Gastrocnemius medialis (tissue), 4 donors: ENCODE measurements at places on chromosomes 6 and 20. TPM values are rescaled to one million over a fixed set of nuclear protein-coding genes. Genes with fewer than 3 reads are reported as not detected.
A peak's percentile ranks its signal among the peaks of the same experiment; 100 is the strongest.

DNA sequence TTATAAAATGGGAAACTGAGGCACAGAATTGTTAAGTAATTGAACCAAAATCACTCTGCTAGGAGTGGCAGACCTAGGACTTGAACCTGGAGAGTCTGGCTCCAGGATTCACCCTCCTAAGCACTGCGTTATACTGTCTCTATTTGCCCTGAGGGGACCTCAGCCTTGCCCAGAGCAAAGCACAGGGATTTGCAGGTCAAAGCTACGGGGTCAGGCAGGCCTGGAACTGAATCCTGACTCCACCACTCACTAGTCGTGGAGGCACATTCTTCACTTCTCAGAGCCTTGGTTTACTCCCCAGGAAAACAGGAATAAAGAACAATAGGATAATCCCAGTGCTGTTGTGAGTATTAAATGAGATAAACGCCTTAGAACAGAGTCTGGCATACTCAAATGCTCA, 19.4 kb downstream of the KCNK15 start:
- H3K27ac ChIP-seq: no peak overlapping the region
- no peak for DNase-seq
- no peaks in the 10 kb centered on the region for H3K27me3 ChIP-seq

The LAMA4 gene
- 9.1 TPM for total RNA-seq

DNA sequence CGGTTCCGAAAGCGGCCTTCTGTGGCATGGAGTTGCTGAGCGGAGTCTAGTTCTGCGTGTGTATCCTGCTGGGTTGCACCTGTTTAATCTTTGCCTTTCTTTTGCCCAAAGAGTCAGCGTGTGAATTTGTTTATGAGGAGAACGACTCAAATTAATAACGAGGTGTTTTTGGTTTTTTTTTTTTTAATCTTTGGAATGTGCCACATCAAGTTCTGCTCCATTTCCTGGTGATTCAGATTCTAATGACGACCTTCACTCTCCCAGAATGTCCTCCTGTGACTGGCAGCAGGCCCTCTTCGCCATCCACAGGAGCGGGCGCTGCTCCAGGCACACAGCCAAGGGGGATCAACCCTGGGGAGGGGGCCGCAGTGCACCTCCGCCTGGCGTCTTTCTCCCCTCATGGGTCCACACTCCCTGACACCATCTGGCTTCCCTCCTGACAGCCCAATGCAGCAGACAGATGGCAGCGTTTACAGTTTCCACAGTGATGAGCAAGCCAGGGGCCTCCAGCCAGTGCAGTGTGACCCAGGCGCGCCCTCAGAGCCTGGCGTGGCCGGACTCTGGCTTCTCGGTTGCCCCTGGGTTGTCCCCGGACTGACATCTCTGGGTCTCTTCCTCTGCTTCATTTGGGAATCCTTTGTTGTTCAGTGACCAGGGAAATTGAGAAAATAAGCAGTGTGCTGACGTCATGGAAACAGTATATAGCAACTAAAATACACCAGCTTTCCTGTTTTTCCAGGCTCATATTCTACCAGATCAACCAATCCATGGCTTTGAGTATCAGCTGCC, 27.5 kb upstream of the AFDN start:
- DNase-seq: peak; percentile 20
- H3K27me3 ChIP-seq: no peaks in the 10 kb centered on the region
- no peak overlapping the region for H3K4me3 ChIP-seq
- peaks cover 10% of the 10 kb centered on the region for H3K4me1 ChIP-seq
- no peaks in the 10 kb centered on the region for H3K36me3 ChIP-seq

The ENPP4 gene
- 25.1 TPM for total RNA-seq

The IL20RA gene
- total RNA-seq: not detected

GRCh38 chr6:136137008-136137692, 113.0 kb downstream of the MTFR2 start:
- H3K36me3 ChIP-seq: no peaks in the 10 kb centered on the region
- no peak overlapping the region for H3K27ac ChIP-seq
- H3K4me3 ChIP-seq: no peak overlapping the region
- no peaks in the 10 kb centered on the region for H3K4me1 ChIP-seq
- H3K27me3 ChIP-seq: no peaks in the 10 kb centered on the region

DNA sequence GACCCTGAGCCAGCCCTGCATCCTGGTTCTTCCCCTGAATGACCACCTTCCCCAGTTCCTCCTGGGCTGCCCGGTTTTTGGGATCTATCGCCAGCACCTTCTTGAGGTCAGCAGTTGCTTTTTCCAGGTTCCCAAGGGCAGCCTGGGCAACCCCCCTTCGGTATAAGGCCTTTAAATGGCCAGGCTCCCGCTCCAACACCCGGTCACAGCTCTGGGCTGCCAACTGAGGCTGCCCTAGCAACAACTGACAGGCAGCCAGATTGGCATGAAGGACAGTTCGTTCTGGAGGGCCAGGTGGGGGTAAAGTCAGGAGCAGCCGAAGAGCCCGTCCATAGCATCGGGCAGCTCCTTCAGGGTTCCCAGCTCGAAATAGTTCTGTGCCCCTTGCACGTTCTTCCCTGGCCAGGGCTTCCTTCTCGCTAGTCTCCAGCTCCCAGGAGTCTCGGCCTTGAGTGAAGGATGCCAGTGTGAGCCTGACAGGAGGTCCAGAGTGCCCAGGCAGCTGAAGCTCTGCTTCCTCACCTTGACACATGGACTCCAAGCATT, 778 bp upstream of the ATF6B start:
- no peaks in the 10 kb centered on the region for H3K27me3 ChIP-seq
- H3K27ac ChIP-seq: peak overlapping the region; percentile 92
- H3K36me3 ChIP-seq: peaks cover 31% of the 10 kb centered on the region
- H3K4me1 ChIP-seq: peaks cover 26% of the 10 kb centered on the region
- no peak for DNase-seq
- peak overlapping the region; percentile 85 for H3K4me3 ChIP-seq

DNA sequence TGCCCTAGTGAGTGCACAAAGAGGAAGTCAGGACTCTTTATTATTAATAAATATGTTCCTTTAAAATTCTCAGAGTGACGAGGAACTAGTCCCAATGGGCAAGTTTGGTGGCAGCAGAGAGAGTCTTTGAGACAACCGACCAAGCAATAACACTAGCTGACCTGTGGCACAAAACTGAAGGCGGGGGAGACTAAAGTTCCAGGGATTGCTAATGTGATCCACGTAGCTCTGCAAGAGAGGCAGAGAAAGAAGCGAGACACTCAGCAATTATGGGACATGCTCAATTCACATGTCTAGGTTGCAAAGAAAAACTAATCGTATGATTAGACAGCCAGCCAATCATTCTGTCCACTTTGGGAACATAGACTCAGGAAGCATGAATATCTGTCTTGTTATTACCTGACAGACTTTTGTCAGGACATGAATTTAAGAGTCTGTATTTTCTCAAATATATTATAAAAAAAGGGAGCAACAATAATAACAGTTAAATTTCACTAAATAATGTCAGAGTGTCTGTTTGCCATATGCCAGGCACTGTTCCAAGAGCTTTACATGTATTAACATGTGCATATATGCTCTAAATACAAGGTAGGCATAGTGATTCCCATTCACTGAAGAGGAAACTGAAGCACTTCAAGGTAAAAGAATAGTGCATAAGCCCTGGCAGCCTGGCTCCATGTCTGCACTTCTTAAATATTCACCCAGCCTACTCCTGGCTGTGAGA, 81.0 kb downstream of the COL9A1 start:
- H3K27ac ChIP-seq: no peak overlapping the region
- no peaks in the 10 kb centered on the region for H3K27me3 ChIP-seq
- no peak overlapping the region for H3K4me3 ChIP-seq
- H3K36me3 ChIP-seq: no peaks in the 10 kb centered on the region
- DNase-seq: no peak
- H3K4me1 ChIP-seq: no peaks in the 10 kb centered on the region

The TNNC2 gene
- 2,969 TPM for total RNA-seq

DNA sequence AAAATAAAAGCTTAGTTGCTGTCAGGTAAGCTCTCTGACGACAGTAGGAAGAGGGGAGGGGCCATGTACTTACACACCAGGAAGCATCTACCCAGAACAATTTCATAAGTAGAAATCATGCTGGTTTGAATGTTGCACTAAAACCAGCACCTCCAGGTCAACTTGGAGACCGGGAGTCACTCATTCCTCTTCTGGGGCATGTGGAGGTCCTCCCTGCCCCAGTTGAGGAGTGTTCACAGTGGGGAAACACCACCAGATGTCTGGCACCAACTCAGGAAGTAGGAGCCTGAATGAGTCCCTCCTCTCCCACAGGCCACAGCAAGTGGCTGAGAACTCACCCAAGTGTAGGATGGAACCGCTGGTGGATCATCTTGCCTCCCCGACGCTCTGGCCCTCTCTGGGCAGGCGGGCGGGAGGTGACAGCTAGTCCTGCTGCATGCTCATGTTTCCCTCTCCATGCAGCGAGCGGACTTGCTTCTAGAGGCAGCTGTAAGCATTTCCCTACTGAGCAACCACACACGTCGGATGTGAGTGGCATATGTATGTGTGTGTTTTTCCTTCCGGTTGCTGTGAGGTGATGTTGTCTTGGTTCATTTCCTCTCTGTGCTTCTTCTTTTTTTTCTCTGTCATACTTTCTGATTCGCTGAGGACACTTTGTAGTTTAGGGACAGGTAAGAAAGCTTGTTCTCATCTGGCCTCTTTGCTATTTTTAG, 149.5 kb upstream of the NEDD9 start:
- no peaks in the 10 kb centered on the region for H3K36me3 ChIP-seq
- no peaks in the 10 kb centered on the region for H3K4me1 ChIP-seq
- no peak overlapping the region for H3K27ac ChIP-seq
- H3K4me3 ChIP-seq: no peak overlapping the region
- no peak for DNase-seq

The BIRC7 gene
- total RNA-seq: not detected

DNA sequence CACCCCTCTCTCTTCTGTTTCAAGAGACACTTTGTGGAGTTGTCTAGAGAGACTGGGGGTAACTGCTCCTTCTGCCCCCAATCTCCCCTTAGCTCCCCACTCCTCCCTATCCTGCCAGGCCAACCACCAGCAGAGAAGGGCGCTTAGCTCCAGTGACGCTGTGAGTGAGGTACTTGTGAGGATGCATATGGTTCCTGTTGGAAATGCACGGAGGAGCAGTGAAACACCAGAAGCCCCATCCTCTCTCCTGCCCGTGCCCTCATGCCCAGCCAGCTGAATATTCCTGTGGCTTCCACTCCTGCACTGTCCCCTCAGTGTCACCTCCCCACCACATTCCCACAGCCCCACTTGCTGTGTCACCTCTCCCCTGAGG, 11.9 kb downstream of the NT5E start:
- no peaks in the 10 kb centered on the region for H3K36me3 ChIP-seq
- H3K27me3 ChIP-seq: no peaks in the 10 kb centered on the region
- peak overlapping the region; percentile 26 for H3K27ac ChIP-seq
- peaks cover 9% of the 10 kb centered on the region for H3K4me1 ChIP-seq
- DNase-seq: no peak

GRCh38 chr6:90406142-90406794, 109.6 kb upstream of the BACH2 start:
- H3K27ac ChIP-seq: no peak overlapping the region
- no peaks in the 10 kb centered on the region for H3K36me3 ChIP-seq
- peaks cover 9% of the 10 kb centered on the region for H3K4me1 ChIP-seq
- no peak overlapping the region for H3K4me3 ChIP-seq
- DNase-seq: no peak

The KIF13A gene
- 47.4 TPM for total RNA-seq

- peak; percentile 37 for DNase-seq
- no peaks in the 10 kb centered on the region for H3K27me3 ChIP-seq
- H3K27ac ChIP-seq: peak overlapping the region; percentile 81
- H3K4me1 ChIP-seq: peaks cover 32% of the 10 kb centered on the region
- H3K36me3 ChIP-seq: no peaks in the 10 kb centered on the region
Measured at GRCh38 chr6:148364056-148364824, 21.6 kb downstream of the SASH1 start.

DNA sequence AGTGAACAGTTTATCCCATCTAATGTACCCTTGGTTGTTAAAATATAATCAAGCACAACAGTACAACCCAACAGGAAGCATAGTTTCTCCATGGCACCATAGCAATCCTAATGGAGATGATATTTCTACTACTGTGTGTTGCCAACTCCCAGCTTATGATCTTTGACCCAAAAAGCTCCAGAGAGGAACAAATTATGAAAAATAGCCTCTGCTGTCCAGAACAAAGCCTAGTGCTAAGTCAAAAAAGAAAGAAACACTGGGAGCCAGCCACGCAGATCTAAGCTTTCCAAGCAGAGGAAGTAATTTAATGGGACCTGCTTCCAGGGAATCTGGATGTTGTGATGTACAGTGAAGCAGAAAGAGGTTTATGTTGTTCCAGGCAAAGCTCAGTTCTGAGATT, 52.2 kb upstream of the TASP1 start:
- H3K27me3 ChIP-seq: no peaks in the 10 kb centered on the region
- no peak for DNase-seq
- H3K27ac ChIP-seq: no peak overlapping the region
- no peaks in the 10 kb centered on the region for H3K36me3 ChIP-seq

The VSX1 gene
- total RNA-seq: not detected

The SHLD1 gene
- 5.8 TPM for total RNA-seq

The CRISP2 gene
- total RNA-seq: not detected

- H3K27me3 ChIP-seq: peaks cover 46% of the 10 kb centered on the region
- H3K4me1 ChIP-seq: no peaks in the 10 kb centered on the region
- H3K36me3 ChIP-seq: no peaks in the 10 kb centered on the region
Measured at GRCh38 chr20:63083831-63084562, 77.2 kb upstream of the BHLHE23 start.

DNA sequence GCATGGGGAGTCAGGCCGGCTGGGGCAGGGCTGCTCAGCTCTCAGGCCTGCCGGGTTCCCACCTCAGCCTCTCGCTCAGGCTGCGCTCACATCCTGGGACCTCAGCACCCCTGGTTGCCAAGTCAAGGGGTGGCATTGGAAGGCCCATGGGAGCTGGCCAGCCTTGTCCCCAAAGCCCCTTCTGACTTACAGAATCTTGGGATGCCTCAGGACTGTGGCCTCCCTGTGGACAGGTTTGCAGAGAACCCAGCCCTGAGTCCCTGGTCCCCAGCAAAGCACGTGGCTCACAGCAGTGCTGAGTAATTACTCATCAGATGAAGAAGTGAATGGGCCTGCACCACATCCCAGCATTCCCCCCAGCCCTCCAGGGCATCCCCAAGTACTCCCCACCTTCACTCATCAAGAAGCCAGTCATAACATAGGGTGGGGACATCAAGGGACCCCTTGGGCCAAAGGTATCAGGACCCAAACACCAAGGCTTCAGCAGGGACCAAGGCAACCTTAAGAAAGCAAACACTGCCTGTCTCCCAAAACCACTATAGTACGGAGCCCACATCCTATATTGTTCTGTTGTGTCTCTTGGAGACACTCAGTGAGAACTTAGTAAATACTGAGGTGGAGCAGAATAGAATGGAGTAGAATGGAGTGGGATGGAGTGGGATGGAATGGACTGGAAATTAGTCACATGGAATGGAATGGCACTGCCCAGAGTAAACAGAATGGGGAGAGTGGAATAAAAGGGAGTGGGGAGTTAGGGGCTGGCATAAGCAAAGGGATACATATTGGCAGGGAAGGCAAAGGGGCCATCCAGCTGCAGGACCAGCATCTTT, 3.6 kb downstream of the PGC start:
- no peaks in the 10 kb centered on the region for H3K4me1 ChIP-seq
- H3K4me3 ChIP-seq: no peak overlapping the region

GRCh38 chr20:4953881-4954280, 47.4 kb downstream of the SLC23A2 start:
- H3K4me1 ChIP-seq: no peaks in the 10 kb centered on the region
- H3K27ac ChIP-seq: no peak overlapping the region
- H3K4me3 ChIP-seq: no peak overlapping the region
- DNase-seq: no peak
- no peaks in the 10 kb centered on the region for H3K27me3 ChIP-seq
